Globus pallidus (tissue), 1 donor: ENCODE measurements at places on chromosomes 3 and 15.

- DNase-seq: no peak
Observed at GRCh38 chr3:157789162-157789561, 285.9 kb upstream of the VEPH1 start.

- DNase-seq: no peak
Observed at GRCh38 chr3:4986175-4986781, 7.0 kb downstream of the BHLHE40 start.

GRCh38 chr15:81052046-81052445, 51.3 kb downstream of the TLNRD1 start:
- no peak for DNase-seq

GRCh38 chr15:78836333-78836732, 25.1 kb upstream of the ADAMTS7 start:
- DNase-seq: no peak

GRCh38 chr3:30970183-30970582, 75.7 kb upstream of the GADL1 start:
- DNase-seq: no peak

DNA sequence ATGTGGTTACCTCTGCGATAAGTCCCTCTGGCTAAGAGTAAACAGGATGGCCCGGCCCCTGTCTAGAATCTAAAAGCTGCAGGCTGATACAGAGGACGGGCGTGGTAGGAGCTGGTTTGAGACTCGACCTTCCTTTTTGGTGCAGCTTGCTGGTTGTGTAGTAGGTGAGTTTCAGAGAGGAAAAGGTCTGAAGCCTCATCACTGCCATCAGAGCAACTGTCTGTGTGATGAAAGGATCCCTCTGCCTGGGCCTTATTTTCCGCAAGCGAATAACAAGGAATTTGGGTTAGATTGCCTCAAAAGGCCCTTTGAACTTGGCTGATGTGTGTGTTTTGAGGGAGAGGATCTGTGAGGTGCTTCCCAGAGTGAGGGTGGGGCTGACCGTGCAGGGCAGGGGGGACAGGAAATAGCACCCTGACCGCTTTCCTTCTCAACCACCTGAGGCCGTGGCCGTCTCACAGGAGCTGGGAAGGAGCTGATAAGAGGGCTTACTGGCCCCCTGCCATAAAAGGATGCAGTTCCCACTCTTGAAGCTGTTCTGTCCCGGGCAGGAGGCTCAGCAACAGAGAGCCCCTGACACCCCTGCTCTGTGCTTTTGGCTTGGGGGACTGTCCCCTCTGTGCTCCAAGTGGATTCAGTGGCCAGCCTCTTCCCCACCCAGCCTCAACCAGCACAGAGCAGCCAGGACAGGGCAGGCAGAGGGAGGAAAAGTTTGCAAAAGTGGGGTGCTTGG, 45.6 kb upstream of the TFRC start:
- DNase-seq: no peak

GRCh38 chr15:94274745-94275144, 43.4 kb downstream of the MCTP2 start:
- DNase-seq: no peak

DNA sequence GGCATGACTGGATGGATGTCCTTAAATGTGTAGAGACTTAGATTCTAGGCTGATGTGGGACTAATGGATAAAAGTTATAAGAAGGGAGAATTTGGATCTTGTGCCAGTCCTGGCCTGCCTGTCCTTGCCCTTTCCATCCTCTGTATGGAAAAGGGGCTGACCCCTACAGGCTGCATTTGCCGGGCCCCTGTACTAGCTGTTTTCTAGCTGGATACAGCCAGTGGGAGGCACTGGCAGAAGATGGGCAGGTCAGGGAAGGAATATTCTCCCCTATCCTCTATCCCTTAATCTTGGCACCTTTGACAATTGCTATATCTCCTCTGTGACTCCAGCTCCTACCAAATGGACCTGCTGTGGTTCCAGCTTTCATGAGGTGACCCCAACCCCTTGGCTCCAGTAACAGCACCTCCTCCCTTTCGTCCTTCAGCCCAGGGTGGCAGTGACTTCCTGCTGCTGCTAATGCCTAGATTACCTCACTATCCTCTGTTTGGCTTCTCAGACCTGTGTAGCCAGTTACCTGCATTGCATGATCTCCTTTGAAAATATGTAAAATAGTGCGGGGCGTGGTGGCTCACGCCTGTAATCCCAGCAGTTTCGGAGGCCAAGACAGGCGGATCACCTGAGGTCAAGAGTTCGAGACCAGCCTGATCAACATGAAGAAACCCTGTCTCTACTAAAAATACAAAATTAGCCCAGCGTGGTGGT, 6.2 kb upstream of the TNFAIP8L3 start:
- DNase-seq: no peak

DNA sequence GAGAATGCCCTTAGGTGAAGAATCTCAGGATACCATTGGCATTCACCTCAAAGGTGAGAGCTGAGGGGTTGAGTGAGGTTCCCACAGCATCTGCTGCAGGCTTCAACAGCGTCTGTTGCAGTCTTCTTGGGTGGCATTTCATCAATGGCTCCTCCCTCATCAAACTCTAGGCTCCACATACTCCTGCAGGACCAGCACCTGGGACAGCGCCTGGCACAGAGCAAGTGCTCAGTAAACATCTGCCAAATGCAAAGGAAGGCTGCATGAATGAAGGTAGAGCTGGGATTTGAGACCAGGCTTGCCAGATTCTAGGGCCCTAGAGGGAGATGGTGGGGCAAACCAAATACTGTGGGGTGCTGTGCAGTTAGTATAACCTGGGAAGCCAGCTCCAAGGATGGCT, 9.6 kb downstream of the TRH start:
- DNase-seq: no peak

- DNase-seq: no peak
Observed at GRCh38 chr15:24318981-24319380, 356.6 kb upstream of the NPAP1 start.

GRCh38 chr15:70314688-70315087, 217.0 kb upstream of the TLE3 start:
- no peak for DNase-seq

DNA sequence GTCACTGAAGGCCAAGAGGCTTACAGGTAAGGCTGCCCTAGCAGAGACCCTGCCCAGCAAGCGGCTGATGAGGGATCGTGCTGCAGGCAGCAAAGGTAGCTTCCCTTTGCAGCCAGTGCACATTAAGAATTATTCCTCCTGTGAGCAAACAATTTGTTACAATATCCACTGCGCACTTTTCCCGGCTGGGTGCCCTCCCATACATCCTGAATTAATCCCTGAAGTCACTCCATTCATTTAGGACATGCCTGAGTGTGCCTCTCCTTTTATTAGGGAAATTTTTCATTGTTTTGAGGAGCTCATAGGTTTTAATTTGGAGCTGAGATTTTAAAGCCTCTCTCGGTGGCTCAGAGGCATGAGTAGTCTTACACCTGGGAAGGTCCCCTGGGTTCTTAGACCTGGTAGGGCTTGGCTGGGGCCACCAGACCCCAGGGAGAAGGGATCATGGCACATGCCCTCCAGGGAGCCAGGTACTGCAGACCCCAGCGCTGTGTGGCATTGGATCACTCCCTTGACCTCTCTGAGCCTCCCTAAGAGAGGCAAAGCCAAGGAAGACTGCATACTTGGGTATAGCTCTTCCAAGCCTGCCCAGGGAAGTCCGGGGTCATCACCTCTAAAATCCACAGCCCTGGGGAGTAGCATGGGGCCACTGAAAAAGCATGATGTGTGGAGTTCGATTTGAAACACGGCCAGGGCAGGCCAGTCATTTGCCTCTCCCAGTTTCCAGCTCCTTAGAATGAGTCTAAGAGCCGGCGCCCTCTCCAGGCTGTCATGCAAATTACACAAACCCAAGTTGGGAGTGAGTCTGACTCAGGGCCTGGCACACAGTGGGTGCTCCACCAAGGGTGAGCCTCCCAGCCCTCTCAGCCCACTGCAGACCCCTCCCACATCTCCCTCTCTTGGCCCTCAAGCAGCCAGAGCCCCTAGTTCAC, 151.9 kb upstream of the LINGO1 start:
- no peak for DNase-seq

GRCh38 chr3:171044835-171045793, 18.6 kb upstream of the SLC2A2 start:
- DNase-seq: no peak

- DNase-seq: no peak
Observed at GRCh38 chr3:195041871-195042742, 228.9 kb downstream of the XXYLT1 start.

- DNase-seq: no peak
Observed at GRCh38 chr15:90701880-90702630, 15.1 kb upstream of the BLM start.

DNA sequence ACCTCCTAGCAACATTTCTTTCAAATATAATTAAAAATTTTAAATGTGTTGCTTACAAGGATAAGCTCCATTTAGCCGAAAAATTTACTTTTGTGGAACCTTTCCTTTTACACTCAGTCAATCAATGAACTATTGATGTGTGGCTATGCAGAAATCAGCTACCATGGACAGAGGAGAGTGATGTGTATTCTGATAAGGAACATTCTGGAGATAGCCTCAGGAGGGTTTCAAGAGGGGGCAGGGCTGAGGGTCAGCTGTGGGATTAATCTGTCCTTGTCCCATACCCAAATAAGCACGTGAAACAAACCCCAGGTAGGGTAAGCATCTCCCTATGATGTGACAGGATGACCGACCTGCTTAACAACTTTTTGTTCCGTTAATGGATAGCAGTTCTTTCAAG, 192.6 kb upstream of the PROK2 start:
- DNase-seq: no peak

DNA sequence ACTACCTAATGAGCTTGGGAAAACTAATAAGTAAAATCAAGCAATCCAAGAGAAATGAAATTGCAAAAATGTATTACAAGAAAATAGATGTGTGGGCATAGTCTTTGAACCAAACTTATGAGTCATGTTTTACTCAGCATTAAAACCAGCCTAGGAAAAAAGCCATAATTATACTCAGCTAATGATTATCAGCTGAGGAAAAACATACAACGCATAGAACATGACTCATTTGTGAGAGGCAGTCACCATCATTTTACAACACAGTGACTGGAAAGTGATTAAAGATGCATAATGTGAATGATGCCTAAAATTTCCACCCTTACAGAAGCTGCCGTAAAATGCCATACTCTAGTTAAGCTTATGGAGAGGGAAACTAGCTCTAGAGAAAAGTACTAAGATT, 238.0 kb upstream of the EOMES start:
- DNase-seq: no peak

DNA sequence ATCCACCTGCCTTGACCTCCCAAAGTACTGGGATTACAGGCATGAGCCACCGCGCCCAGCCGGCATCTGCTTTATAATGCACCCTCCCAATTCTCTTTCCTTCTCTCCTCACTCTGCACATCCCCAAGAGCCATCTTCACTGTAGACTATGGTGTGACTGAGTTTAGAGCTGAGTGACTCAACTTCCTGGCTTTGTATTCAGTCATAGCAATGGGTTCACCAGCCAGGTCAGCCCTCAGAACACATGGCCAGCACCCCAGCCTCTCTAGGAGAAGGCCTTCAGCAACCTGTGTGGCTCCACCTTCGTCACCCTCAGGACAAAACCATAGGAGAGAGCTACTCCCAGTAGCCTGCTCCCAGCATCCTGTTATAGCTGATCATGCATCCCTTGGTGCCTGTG, 33.0 kb downstream of the ARID3B start:
- DNase-seq: no peak

DNA sequence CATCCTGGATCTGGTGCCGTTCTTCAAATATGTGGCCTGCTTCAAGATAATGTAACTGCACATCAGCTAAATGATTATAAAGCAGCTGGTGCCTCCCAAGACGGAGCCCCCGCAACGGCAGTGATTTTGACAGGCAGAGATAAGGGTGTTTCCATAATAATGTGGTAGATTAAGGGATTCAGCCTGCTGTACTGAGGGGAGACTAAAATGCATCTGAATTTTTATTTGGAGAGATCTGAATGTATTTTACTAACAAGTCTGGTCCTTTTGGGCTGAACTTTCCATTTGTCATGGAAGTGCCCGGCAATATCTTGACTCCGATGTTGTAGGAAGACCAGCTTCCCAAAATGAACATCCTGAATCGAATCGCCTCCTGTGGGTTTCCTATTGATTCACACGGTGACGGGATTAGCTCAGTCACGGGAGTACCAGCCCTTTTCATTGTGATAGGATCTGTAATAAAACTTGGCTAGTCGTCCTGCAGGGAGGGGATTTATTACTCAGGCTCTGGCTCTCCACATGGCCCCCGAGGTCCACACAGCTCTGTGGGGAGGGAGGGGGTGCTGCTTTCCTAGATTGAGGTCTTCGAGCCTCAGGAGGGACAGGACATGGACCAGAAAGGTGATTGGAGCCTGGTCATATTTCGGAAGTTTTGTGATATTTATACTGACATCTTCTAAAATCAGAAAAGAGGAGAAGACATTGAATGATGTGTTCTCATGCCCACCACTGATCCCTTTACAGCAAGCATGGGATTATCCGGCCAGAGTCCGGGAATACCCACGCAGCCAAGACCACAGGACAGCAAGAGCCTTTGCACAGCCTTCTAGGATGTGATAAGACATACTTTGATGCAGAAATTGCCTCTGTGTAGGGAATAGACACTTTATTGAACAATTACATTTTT, 2.5 kb upstream of the PCSK6 start:
- DNase-seq: no peak

- no peak for DNase-seq
Observed at GRCh38 chr3:131804565-131805133, 230.2 kb downstream of the CPNE4 start.

DNA sequence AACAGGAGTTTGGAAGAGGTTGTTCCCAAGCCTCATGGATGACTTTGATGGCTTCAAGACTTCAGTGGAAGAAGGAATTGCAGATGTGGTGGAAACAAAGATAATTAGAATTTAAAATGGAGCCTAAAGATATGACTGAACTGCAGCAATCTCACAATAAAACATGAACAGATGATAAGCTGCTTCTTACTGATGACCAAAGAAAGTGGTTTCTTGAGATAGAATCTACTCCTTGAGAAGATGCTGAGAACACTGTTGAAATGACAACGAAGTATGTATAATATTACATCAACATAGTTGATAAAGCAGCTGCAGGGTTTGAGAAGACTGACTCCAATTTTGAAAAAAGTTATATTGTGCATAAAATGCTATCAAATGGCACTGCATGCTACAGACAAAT, 21.2 kb downstream of the MYO9A start:
- DNase-seq: no peak

DNA sequence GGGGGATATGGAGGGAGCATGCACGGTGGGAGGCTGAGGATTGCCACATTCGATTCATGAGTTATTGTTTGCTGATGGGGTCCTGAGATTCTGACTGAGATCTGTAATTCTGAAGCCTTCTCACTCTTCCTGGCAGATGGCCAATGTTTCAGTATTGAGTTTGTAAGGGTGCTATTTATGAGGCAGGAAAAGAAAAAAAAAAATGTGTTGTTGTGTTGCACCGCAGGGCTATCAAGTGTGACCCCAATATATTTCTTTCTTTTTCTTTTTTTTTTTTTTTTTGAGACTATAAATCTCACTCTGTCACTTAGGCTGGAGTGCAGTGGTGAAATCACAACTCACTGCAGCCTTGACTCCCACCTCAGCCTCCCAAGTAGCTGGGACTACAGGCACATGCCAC, 3.2 kb upstream of the SENP2 start:
- no peak for DNase-seq
